ENCODE measurements at places on chromosomes 2 and 18. TPM values are rescaled to one million over a fixed set of nuclear protein-coding genes. Genes with fewer than 3 reads are reported as not detected.
A peak's percentile ranks its signal among the peaks of the same experiment; 100 is the strongest.

DNA sequence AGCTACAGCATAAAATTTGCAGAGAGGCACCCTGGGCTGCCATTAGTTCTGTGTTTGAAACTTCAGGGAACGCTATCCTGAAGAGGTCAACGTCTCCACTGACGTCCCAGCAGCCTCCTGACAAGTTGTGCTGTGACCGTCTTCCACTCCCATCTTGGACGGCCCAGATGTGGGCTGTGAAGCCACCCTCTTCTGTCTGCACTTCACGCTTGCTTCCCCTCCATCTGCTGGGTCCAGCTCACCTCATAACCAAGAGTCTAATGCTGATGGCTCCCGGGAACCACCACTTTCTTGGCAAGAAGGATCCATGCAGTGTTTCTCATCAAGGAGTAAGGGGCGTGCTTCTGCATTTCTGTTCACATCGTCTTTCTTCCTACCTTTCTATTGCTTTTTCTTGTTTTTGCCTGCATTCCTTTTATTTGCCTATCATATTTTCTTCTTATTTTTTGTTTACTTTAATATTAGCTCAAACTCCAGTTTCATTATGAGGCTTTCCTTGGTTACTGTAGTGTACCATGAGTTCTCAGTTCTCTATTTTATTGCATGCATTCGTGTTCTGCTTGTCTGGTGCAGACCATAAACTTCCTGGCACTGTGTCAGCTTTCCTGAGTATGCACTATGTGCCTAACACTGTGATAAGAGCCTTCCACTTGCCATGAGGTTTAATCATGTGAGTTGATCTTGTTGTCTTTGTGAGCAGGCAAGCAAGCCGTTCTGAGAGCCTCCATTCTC lies 631.8 kb upstream of the RAB6C start:
- H3K36me3 ChIP-seq = no peaks in the 10 kb centered on the region
- no peak for DNase-seq
- H3K27ac ChIP-seq = no peak overlapping the region
- no peak overlapping the region for H3K4me3 ChIP-seq
- H3K27me3 ChIP-seq = no peaks in the 10 kb centered on the region
- no peaks in the 10 kb centered on the region for H3K4me1 ChIP-seq

The SPP2 gene
- not detected for total RNA-seq

The ASXL3 gene
- total RNA-seq = 1.7 TPM

- H3K36me3 ChIP-seq = no peaks in the 10 kb centered on the region
- no peaks in the 10 kb centered on the region for H3K4me1 ChIP-seq
- H3K27ac ChIP-seq = no peak overlapping the region
- DNase-seq = peak; percentile 10
- no peak overlapping the region for H3K4me3 ChIP-seq
- no peaks in the 10 kb centered on the region for H3K27me3 ChIP-seq
Measured at GRCh38 chr18:34867520-34867919, 157.4 kb downstream of the DTNA start.

DNA sequence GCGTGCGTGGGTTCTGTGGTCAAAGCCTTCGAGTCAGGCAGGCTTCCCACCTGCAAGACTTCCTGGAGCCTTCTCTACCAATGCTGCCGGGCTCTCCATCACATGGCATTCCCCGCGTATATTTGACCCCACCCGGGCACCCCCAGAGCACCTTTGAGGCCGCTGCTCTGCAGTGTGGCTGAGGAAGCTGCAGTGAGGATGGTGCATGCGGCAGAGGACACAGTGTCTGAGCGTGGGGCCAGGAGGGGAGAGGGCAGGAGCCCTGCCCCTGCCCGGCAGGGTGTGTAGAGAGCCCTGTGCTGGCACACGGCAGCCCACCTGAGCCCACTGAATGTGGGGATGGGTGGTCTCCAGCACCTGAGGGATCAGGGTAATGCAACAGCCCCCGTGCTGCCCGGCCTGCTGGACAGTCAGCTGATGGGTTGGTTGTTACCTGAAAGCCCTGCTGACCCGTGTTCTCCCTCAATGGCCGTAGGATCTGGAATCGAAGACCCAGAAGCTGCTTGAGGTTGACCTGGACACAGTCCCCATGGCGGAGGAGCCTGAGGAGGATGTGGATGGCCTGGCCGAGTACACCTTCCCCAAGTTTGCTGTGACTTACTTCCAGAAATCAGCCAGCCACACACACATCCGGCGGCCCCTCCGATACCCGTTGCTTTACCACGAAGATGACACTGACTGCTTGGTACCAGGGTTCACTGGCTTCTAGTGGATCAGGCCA lies 36.8 kb upstream of the GPR17 start:
- no peak overlapping the region for H3K4me3 ChIP-seq
- no peaks in the 10 kb centered on the region for H3K36me3 ChIP-seq
- H3K4me1 ChIP-seq = no peaks in the 10 kb centered on the region
- no peak overlapping the region for H3K27ac ChIP-seq
- no peak for DNase-seq

The ALLC gene
- not detected for total RNA-seq

The MYO5B gene
- total RNA-seq = 1.4 TPM

The NEU2 gene
- total RNA-seq = not detected

The RABL2A gene
- 10.8 TPM for total RNA-seq

- no peaks in the 10 kb centered on the region for H3K27me3 ChIP-seq
- no peak overlapping the region for H3K4me3 ChIP-seq
- DNase-seq = peak; percentile 26
- H3K36me3 ChIP-seq = peaks cover 12% of the 10 kb centered on the region
- no peak overlapping the region for H3K27ac ChIP-seq
- peaks cover 4% of the 10 kb centered on the region for H3K4me1 ChIP-seq
Measured at GRCh38 chr2:73952499-73953446, 26.1 kb downstream of the DGUOK start.

DNA sequence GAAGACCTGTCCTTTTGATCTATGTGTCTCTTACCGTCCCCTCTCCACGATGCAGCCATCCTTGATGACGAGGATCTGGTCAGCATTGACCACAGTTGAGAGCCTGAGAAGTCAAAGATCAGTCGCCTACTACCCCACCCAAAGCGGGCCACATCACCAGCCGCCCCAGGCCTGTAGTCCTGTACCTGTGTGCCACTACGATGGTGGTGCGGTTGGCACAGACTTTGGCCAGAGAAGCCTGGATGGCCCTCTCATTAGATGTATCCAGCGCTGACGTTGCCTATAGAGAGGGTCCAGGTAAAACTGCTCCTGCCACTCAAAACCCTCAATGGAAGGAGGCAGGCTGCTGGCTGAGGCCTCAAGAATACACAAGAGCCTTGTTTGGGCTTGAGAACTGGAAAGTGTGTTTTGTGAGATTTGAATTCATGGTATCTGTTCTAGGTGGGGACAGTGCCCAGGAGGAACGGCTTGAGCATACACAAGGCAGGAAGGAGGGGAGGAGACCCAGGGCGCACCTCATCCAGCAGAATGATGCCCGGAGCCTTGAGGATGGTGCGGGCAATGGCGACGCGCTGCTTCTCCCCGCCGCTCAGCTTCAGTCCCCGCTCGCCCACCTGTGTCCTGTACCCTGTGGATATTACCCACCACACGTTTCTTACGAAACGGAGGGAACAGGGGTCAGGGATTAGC lies 3.8 kb downstream of the ZFAND2B start:
- H3K4me3 ChIP-seq = no peak overlapping the region
- H3K36me3 ChIP-seq = peaks cover 3% of the 10 kb centered on the region
- H3K27ac ChIP-seq = no peak overlapping the region
- peaks cover 18% of the 10 kb centered on the region for H3K4me1 ChIP-seq

The LIMS4 gene
- 35.7 TPM for total RNA-seq

DNA sequence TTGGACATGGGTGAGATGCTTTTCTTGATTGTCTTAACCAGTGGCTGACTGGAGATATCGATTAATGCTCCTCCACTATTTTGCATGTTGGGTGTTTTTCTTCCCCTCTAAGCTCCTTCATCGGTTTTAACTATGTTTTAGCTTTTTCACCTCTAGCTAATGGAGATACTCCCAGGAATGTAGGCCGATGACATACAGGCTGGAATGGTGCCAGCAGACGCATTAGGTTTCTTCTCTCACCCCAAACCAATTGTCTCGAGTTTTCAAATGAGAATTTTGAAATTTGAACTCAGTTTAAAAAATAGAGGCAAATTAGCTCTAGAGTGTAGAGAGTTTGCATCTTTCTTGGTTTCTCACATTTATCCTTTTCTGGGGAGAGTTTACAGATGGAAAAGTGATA lies 247.6 kb downstream of the RPRM start:
- H3K27me3 ChIP-seq = no peaks in the 10 kb centered on the region
- no peaks in the 10 kb centered on the region for H3K4me1 ChIP-seq
- DNase-seq = no peak
- no peak overlapping the region for H3K27ac ChIP-seq
- H3K4me3 ChIP-seq = no peak overlapping the region

The MLPH gene
- not detected for total RNA-seq

DNA sequence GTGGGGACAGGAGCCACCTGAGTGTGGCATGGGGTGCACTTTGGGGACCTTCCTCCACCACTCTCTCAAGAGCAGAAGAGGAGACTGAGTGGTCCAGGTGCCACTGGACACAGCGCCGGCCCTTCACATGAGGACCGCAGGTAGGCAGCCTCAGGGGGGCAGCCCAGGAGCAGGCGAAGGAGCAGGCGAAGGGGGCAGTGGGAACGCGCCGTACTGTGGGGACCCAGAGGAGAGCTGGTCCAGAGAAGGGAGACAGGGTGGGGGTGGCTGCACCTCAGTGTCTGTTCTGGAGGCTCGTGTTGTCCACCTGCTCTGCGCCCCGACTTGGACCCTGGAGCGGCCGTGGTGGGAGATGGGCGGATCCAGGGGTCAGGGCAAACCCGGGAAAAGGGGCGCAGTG lies 55.0 kb downstream of the AQP12A start:
- no peaks in the 10 kb centered on the region for H3K27me3 ChIP-seq
- no peaks in the 10 kb centered on the region for H3K4me1 ChIP-seq
- no peak for DNase-seq
- no peaks in the 10 kb centered on the region for H3K36me3 ChIP-seq
- no peak overlapping the region for H3K27ac ChIP-seq

DNA sequence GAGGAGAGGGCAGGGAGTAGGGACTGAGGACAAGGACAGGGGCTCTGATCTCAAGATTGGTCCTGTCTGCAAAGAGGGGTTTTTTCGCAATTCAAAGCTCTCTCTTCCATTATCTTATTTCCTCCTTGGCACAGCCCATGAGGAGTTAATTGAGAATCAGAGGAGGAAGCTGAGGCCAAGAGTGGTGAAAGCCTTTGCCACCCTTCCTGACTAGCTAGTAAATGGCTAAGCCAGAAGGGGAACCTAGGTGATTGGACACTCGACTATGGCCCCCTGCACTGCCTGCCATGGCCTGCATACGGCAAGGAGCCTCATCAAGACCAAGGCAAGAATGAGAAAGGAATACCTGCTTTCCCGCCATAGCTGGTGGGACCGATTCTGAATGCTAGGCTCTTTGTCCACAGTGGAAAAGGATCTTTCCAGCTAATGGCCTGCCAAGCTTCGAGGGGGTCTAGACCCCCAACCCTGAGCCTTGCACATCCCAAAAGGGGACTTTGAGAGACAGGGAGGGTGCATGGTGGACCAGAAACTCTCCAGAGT lies 237.9 kb downstream of the HAUS1 start:
- peaks cover 8% of the 10 kb centered on the region for H3K27me3 ChIP-seq
- H3K27ac ChIP-seq = no peak overlapping the region
- DNase-seq = no peak

The ANKRD62 gene
- total RNA-seq = not detected

DNA sequence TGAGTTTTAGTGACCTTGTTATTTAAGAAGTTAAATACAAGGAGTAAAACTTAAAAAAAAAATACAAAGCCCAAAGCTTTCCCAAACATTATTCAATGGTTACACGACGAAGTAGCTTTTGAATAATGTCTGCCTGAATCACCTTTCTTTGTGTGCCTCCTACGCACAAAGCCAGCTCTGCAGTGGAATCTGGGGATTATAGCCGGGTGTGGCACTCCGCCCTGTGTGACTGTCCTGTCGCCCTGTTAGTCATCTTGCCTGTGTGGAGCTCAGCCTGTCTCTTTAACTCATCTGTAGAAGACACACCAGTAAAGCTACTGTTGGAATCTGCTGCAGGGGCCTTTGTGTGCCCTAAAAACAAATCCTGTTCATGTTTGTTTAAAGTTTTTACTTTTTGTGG lies 79.4 kb upstream of the TCF7L1 start:
- no peak overlapping the region for H3K4me3 ChIP-seq
- no peak for DNase-seq
- no peaks in the 10 kb centered on the region for H3K27me3 ChIP-seq
- H3K27ac ChIP-seq = no peak overlapping the region

- H3K4me3 ChIP-seq = no peak overlapping the region
- no peak for DNase-seq
- no peaks in the 10 kb centered on the region for H3K27me3 ChIP-seq
Measured at GRCh38 chr18:79851950-79852349, 54.2 kb downstream of the KCNG2 start.

GRCh38 chr2:127012868-127013267 lies 94.1 kb downstream of the BIN1 start:
- peaks cover 11% of the 10 kb centered on the region for H3K4me1 ChIP-seq
- H3K36me3 ChIP-seq = no peaks in the 10 kb centered on the region
- H3K27me3 ChIP-seq = peaks cover 4% of the 10 kb centered on the region
- H3K4me3 ChIP-seq = no peak overlapping the region
- H3K27ac ChIP-seq = no peak overlapping the region
- DNase-seq = no peak

The L3MBTL4 gene
- 0.18 TPM for total RNA-seq

- H3K36me3 ChIP-seq = no peaks in the 10 kb centered on the region
- H3K4me1 ChIP-seq = peaks cover 8% of the 10 kb centered on the region
Measured at GRCh38 chr18:55136258-55136657, 177.0 kb upstream of the CCDC68 start.

The SNTG2 gene
- not detected for total RNA-seq

- no peak overlapping the region for H3K27ac ChIP-seq
- H3K4me1 ChIP-seq = peaks cover 14% of the 10 kb centered on the region
- H3K4me3 ChIP-seq = no peak overlapping the region
Measured at GRCh38 chr2:234401426-234401825, 95.5 kb downstream of the ARL4C start.

GRCh38 chr2:144514616-144515091 lies 5.3 kb downstream of the ZEB2 start:
- no peaks in the 10 kb centered on the region for H3K27me3 ChIP-seq
- DNase-seq = peak; percentile 47
- peaks cover 55% of the 10 kb centered on the region for H3K4me1 ChIP-seq
- peak overlapping the region; percentile 97 for H3K27ac ChIP-seq
- H3K36me3 ChIP-seq = no peaks in the 10 kb centered on the region
- H3K4me3 ChIP-seq = peak overlapping the region; percentile 75

GRCh38 chr18:73975266-73975665 lies 172.4 kb downstream of the FBXO15 start:
- no peak for DNase-seq
- no peaks in the 10 kb centered on the region for H3K4me1 ChIP-seq
- H3K36me3 ChIP-seq = no peaks in the 10 kb centered on the region

The RASGRP3 gene
- total RNA-seq = 42.1 TPM

GRCh38 chr18:3603421-3604234 lies 153.7 kb downstream of the TGIF1 start:
- H3K4me3 ChIP-seq = peak overlapping the region; percentile 41
- no peaks in the 10 kb centered on the region for H3K36me3 ChIP-seq
- peak; percentile 96 for DNase-seq
- H3K4me1 ChIP-seq = peaks cover 43% of the 10 kb centered on the region
- no peaks in the 10 kb centered on the region for H3K27me3 ChIP-seq

DNA sequence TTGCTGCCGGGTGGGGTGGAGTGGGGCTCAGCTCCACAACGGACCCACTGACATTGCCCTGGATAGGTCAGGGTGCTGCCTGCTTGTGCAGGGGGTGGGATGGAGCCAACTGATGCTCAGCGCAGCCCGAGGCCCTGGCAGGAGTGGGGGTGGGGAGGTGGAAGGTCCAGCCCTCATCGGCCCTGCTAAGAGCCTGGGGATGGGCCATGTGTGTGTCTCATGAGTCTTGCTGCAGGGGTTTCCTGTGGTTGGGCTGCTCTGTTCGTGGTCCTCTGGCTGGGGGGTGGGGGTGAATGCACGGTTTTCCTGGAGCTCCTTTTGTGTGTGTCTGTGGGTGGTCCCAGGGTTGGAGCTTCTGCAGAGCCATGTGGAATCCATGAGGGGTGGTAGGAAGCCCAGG lies 39.4 kb upstream of the GALR1 start:
- no peak for DNase-seq
- H3K27ac ChIP-seq = no peak overlapping the region
- no peaks in the 10 kb centered on the region for H3K4me1 ChIP-seq
- no peak overlapping the region for H3K4me3 ChIP-seq
- H3K27me3 ChIP-seq = no peaks in the 10 kb centered on the region

Measured in endothelial cell of umbilical vein (primary cell).